ENCODE measurements at places on chromosomes 7 and 10. TPM values are rescaled to one million over a fixed set of nuclear protein-coding genes. Genes with fewer than 3 reads are reported as not detected.

DPP6 gene
- total RNA-seq, result 0.48 TPM

PPP1R17 gene
- not detected for total RNA-seq

CYP26A1 gene
- 0.53 TPM for total RNA-seq

TIMM23B gene
- 17.6 TPM for total RNA-seq

FAM180A gene
- total RNA-seq, result not detected

CLCN1 gene
- not detected for total RNA-seq

DNA sequence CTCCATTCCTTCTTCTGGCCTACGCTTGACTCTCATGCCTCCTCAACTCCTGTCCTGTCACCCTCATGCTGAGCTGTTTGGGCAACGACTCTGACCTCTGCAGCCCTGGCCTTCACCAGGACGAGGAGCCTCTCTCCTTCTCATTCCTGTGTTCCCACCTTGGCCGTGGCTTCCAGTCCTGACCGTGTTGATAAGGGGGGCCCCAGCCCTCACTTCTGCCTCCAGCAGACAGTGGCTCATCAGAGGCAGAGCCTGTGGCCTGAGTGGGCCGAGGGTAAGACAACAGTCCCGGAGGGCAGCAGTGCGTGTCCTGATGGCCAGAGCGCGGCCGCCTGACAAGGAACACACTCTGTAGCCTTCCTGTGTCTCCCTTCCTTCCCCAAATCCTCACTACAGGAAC lies 61.7 kb upstream of the UBE3C start:
- no peaks in the 10 kb centered on the region for H3K4me1 ChIP-seq
- H3K4me3 ChIP-seq, result no peak overlapping the region
- peaks cover 2% of the 10 kb centered on the region for H3K27me3 ChIP-seq

GRCh38 chr7:2645274-2645868 lies 13.6 kb downstream of the TTYH3 start:
- peaks cover 45% of the 10 kb centered on the region for H3K4me1 ChIP-seq
- no peak overlapping the region for H3K4me3 ChIP-seq
- H3K36me3 ChIP-seq, result no peaks in the 10 kb centered on the region
- H3K27ac ChIP-seq, result no peak overlapping the region
- no peaks in the 10 kb centered on the region for H3K27me3 ChIP-seq

DNA sequence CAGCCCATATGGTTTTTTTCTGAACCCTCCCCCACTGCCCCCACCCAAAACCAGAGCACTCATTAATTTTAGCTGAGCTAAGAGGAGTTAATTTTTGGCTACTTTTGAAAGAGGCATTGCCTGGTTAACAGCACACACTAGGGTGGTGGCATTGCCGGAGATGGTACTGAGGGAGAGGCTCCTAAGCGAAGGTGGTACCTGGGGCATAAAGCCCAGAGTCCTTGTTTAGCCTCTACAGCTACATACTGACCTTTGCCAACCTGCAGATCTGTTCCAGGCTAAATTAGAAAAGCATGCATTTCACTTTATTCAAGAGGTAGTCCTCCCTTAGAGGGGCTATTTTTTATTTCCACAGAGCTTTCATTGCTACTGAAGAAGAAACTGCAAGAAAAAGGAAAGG lies 172.8 kb upstream of the AGK start:
- no peak overlapping the region for H3K27ac ChIP-seq
- H3K27me3 ChIP-seq, result no peaks in the 10 kb centered on the region
- no peak for DNase-seq
- H3K4me1 ChIP-seq, result no peaks in the 10 kb centered on the region
- no peaks in the 10 kb centered on the region for H3K36me3 ChIP-seq
- no peak overlapping the region for H3K4me3 ChIP-seq

- no peak overlapping the region for H3K4me3 ChIP-seq
- H3K27ac ChIP-seq, result no peak overlapping the region
- no peaks in the 10 kb centered on the region for H3K36me3 ChIP-seq
- no peak for DNase-seq
These were observed 41.9 kb downstream of the PIP4K2A start for GRCh38 chr10:22672319-22673090.

- DNase-seq, result no peak
- peak overlapping the region; percentile 77 for H3K27ac ChIP-seq
- no peak overlapping the region for H3K4me3 ChIP-seq
- H3K4me1 ChIP-seq, result peaks cover 20% of the 10 kb centered on the region
- no peaks in the 10 kb centered on the region for H3K36me3 ChIP-seq
These were observed 18.1 kb upstream of the UBE2H start for GRCh38 chr7:129970816-129971215.

GRCh38 chr7:98211221-98211675 lies at the start of gene BHLHA15:
BHLHA15 (plus strand) TSS chr7:98211439; CDS start chr7:98212310, 871 bp downstream.
- no peak for DNase-seq
- H3K4me3 ChIP-seq, result peak within 1 kb of the TSS; percentile 33
- H3K4me1 ChIP-seq, result peaks cover 5% of the 10 kb centered on the region
- no peak within 1 kb of the TSS for H3K27ac ChIP-seq
- H3K27me3 ChIP-seq, result no peaks in the 10 kb centered on the region

GRCh38 chr10:42975558-42976340 lies 101.1 kb upstream of the RET start:
- no peak for DNase-seq
- H3K4me1 ChIP-seq, result no peaks in the 10 kb centered on the region
- no peaks in the 10 kb centered on the region for H3K27me3 ChIP-seq
- H3K36me3 ChIP-seq, result no peaks in the 10 kb centered on the region

DNA sequence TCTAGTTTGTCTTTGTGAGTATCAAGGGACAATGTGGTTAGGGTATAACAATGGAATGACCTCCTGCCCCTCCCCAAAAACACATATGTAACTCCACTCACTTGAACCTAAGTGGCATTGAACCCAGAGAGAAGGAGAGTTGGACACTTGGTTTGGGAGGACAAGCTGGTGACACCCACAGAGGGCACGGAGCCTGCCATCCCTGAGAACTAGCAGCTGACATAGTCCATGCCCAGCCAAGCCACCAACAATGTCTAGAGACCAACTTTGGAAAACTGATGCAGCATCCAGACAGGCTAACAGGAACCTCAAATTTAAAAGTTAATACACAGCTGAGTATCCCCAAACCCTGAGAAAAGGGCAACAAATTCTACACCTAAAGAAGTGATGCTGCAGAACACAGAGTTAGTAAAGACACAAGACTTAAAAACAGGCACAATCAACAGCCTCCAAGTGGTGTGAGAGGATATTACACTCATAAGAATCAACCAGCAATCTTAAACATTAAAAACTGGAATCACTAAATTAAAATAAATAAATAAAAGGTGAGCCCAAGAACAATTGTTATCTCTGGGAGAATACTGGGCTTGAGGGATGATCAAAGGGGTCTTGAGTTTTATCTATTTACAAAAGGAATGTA lies 27.2 kb downstream of the NUDCD3 start:
- H3K4me1 ChIP-seq, result peaks cover 26% of the 10 kb centered on the region
- H3K36me3 ChIP-seq, result peaks cover 4% of the 10 kb centered on the region
- no peak overlapping the region for H3K4me3 ChIP-seq
- DNase-seq, result no peak
- no peaks in the 10 kb centered on the region for H3K27me3 ChIP-seq

- H3K27me3 ChIP-seq, result peaks cover 39% of the 10 kb centered on the region
- H3K4me3 ChIP-seq, result peak within 1 kb of the TSS; percentile 56
- peaks cover 13% of the 10 kb centered on the region for H3K4me1 ChIP-seq
- DNase-seq, result peak; percentile 58
- no peak within 1 kb of the TSS for H3K27ac ChIP-seq
These were observed at the start of gene HHEX for GRCh38 chr10:92689663-92690210. HHEX (plus strand) TSS chr10:92689955; CDS start chr10:92689987, 32 bp downstream.

- H3K4me1 ChIP-seq, result peaks cover 16% of the 10 kb centered on the region
- H3K27ac ChIP-seq, result no peak overlapping the region
- DNase-seq, result no peak
These were observed 67.8 kb upstream of the TNRC18 start for GRCh38 chr7:5491251-5492019.

- no peak overlapping the region for H3K4me3 ChIP-seq
- DNase-seq, result no peak
- H3K36me3 ChIP-seq, result no peaks in the 10 kb centered on the region
- H3K27me3 ChIP-seq, result no peaks in the 10 kb centered on the region
- H3K27ac ChIP-seq, result no peak overlapping the region
- no peaks in the 10 kb centered on the region for H3K4me1 ChIP-seq
These were observed 853.5 kb downstream of the GATA3 start for GRCh38 chr10:8908013-8908412.

DNA sequence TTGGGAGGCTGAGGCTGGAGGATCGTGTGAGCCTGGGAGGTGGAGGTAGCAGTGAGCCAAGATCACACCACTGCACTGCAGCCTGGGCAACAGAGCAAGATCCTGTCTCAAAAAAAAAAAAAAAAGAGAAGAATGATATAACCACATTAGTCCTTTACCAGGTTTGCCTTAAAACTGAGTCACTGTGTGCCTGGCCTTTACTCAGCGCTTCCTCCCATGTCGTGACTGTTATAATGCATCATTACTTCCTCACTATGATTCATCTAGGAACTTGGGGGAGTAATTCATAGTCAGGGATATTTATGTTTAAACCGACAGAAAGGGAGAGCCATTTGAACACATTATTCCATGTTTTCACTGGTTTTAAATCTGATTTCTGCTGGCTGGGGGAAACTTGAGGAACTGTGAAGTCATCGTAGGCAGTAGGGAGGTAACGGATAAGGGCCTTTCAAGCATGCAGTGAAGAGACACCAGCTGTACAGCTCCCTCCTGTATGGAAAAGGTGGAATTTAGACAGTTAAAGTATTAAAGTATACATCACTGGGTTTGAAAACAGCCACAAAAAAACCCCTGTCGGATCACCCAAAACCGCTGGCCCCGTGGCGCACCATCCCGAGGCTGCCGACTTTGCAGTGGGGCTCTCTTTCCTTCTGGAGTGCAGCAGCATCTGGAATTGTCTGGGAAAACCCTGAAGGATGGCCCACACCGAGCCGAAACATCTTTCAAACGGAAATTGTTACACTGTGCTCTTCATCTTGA lies 119.8 kb downstream of the NKX6-2 start:
- peak; percentile 94 for DNase-seq
- H3K36me3 ChIP-seq, result no peaks in the 10 kb centered on the region
- H3K27ac ChIP-seq, result peak overlapping the region; percentile 93
- H3K27me3 ChIP-seq, result no peaks in the 10 kb centered on the region
- peaks cover 27% of the 10 kb centered on the region for H3K4me1 ChIP-seq

- no peak for DNase-seq
- no peak overlapping the region for H3K27ac ChIP-seq
- H3K36me3 ChIP-seq, result no peaks in the 10 kb centered on the region
- H3K4me3 ChIP-seq, result no peak overlapping the region
- H3K27me3 ChIP-seq, result no peaks in the 10 kb centered on the region
- peaks cover 5% of the 10 kb centered on the region for H3K4me1 ChIP-seq
These were observed 3.0 kb upstream of the JAZF1 start for GRCh38 chr7:28183627-28184026.

DNA sequence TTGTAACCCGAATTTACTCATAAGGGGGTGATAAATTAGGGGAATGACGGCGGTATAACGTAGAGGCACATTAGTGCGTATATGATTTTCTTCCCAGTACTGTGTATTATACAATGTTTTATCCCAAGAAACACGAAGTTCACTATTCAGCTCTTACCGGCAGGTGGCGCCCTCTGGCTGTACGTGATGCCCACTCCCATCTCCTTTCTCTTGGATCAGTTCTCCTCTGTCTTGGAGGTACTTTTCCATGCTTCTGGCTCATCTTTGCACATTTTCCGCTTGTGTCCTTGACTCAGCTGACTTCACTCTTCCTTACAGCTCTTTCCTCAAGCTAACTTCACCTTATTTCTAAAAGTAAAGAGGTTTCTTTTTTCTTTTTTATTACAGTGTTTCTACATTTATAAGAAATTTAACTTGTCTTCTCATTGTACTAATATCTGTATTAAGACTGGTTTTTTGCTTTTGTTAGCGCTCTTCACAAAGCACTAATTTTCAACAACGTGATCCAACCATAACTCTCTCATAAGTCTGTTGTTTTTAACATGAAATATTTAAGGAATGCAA lies 21.3 kb downstream of the TMEM176B start:
- H3K27me3 ChIP-seq, result peaks cover 2% of the 10 kb centered on the region
- H3K27ac ChIP-seq, result no peak overlapping the region
- H3K36me3 ChIP-seq, result no peaks in the 10 kb centered on the region
- peak; percentile 23 for DNase-seq
- no peak overlapping the region for H3K4me3 ChIP-seq
- H3K4me1 ChIP-seq, result no peaks in the 10 kb centered on the region

GRCh38 chr7:148687555-148687954 lies 11.1 kb upstream of the CUL1 start:
- no peaks in the 10 kb centered on the region for H3K36me3 ChIP-seq
- peak; percentile 74 for DNase-seq
- no peaks in the 10 kb centered on the region for H3K4me1 ChIP-seq

DNA sequence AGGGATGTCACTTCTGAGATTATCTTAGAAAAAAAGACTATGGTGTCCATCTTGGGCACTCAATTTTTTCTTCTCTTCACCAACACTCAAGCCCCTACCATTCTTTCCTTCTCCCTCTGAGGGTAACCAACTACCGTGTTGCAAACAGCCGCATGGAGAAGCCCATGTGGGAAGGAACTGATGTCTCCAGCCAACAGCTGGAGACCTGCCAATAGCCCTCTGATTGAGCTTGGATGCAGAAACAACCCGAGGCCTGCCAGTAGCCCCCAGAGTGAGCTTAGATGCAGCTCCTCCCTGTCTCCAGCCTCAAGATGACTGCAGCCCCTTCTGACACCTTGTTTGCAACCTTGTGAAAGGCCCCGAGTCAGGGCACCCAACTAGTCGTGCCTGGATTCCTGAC lies 36.4 kb upstream of the CHCHD3 start:
- peaks cover 3% of the 10 kb centered on the region for H3K27me3 ChIP-seq
- no peaks in the 10 kb centered on the region for H3K36me3 ChIP-seq
- no peak for DNase-seq

- DNase-seq, result peak; percentile 96
- no peaks in the 10 kb centered on the region for H3K36me3 ChIP-seq
- H3K27ac ChIP-seq, result peak overlapping the region; percentile 90
These were observed 4.7 kb downstream of the NFE2L3 start for GRCh38 chr7:26156451-26157420.

GRCh38 chr10:77932016-77932715 lies 5.6 kb upstream of the DLG5 start:
- no peak overlapping the region for H3K4me3 ChIP-seq
- H3K27me3 ChIP-seq, result peaks cover 2% of the 10 kb centered on the region
- H3K27ac ChIP-seq, result no peak overlapping the region
- no peaks in the 10 kb centered on the region for H3K36me3 ChIP-seq

DNA sequence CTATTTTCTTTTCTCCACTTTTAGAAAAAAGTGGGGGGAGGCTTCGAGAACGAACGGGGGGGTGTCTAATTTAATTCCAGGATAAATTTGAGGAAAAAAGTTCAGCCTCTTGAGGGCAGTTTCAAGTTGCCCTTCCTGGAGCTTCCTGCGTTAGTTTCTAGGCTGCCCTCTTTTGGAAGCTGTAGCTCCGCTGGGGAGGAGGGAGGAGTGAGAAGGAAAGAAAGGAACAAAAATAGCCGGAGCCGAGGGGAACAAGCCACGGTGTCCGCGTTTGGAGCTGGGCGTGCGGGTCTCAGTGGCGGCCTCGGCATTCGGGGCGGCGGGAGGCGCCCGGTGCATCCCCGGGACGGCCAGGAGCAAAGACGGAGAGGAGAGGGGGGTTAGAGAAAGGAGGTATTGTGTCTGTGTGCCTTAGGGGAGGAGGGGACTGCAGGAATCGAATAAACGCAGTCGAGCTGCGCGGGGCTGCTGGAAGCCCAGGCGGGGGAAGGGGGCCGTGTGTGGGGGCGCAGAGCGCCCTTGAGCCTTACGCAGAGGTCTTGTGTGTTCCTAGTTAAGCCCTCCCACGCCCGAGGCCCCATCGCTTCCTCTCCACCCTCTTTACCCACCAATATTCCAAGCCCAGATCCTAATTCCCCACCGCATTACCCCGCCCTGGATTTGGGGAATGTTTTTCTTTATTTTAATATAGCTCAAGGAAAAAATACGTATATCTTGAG lies 2.0 kb upstream of the TNRC18 start:
- H3K4me3 ChIP-seq, result peak overlapping the region; percentile 83
- no peaks in the 10 kb centered on the region for H3K27me3 ChIP-seq
- H3K4me1 ChIP-seq, result peaks cover 31% of the 10 kb centered on the region
- peak overlapping the region; percentile 90 for H3K27ac ChIP-seq
- no peaks in the 10 kb centered on the region for H3K36me3 ChIP-seq

Data from astrocyte (in vitro differentiated cells and primary cell).